ENCODE measurements at places on chromosomes 2 and 18.

- peak; percentile 25 for DNase-seq
These were observed 232.5 kb downstream of the PTGR3 start for GRCh38 chr18:74976331-74976909.

DNA sequence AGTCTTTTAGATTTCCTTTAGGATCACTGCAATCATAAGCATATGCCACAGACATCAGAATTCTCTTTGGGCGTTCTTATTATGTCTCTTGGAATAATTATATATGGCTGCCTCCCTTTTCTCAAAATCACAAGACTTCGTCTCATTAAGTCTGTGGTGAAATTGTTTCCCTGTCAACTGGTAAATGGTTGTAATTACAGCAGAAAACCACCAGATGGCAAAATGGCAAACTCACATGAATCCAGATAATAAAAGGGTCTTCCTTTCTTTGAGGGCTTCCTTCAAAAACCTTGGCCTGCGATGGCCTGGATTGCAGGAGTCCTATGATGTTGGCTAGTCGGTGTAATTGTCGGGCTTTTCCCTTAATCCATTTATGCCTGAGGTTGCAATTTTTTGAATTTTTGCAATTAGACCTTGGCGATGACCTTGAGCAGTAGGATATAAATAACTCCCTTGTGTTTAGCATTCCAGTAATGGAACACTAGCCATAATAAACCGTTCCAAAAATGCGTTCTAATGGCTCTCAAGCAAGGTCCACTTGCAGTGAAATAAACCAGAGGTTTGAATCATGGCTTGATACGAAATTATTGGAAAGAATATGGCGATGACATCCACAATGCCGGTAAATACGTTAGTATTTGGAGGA, 656.4 kb downstream of the MBD2 start:
- peak; percentile 28 for DNase-seq

- DNase-seq = no peak
These were observed 18.5 kb upstream of the KYNU start for GRCh38 chr2:142858961-142859360.

GRCh38 chr2:96762529-96763311, 2.0 kb downstream of the CNNM4 start:
- DNase-seq = no peak

DNA sequence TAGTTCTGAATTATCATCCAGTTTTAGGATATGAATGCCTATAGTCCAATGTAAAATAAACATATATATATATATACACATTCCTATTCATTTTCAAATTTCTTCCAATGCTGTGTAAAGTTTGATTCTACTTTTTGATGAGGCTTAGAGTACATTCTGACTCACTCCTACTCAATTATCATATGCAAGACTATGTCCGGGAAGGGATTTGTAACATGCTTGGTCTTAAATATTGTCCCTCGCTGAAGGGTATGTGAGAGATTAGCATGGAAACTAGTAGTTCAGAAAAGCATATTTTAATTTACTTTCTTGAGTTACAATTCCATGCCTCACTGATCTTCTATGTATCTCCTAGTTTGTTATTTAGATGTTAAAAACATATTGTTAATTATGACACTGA, 377.7 kb upstream of the MAP2 start:
- no peak for DNase-seq

- no peak for DNase-seq
These were observed 781.9 kb upstream of the ID2 start for GRCh38 chr2:7899923-7900322.

DNA sequence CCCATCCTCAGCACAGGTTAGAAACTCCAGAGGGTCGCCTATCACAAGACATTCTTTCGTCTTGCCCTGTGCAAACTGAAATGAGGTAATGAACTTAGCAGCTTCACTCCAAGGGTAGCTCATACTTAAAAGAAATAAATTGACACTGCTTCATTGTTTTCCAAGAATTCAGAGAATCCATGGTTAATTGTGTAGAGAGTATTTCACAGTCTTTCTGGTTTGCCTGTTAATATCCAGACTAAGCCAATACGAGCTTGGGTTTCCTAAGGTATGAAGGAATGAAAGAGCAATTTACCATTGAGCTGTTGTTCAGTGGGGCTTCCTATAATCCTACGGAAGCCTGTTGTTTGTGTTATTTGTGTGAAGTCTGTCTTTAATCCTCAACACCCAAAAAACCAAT, 58.7 kb downstream of the FAM124B start:
- DNase-seq = no peak

DNA sequence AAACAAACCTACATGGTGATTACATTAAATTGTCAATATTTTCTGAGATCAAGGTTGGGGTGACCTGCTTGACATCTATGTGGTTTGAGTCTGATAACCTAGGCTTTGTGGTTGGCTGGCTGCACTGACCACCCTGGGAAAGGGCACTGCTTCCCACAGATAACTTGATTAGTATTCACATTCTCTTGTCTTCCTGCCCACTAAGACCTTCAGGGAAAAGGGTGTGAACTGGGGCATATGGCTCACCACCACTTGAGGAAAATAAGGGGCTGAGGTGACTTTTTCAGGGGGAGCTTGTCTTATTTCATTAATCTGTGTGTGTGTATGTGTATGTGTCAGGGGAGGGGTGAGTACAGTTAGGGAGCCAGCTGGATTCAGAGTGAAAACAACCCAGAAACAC, 1.5 kb downstream of the SMYD1 start:
- DNase-seq = no peak

DNA sequence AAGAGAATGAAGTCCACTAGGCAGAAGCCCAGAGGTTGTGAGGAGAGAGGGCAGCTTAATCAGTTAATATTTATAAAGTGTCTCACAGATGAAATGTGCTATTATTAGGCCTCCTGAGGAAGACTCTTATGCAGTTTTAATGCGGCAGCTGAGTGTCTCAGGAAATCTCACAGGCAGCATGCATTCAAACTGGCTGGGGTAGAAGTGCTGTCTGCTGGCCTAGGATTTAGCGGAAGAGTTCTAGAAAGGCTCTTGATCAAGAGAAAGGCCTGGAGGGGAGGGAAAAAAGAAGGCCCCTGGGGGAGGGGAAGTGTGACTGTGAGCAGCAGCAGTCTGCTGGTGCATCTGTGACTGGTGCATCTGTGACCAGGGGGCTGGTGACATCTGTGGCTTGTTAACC, 133.0 kb downstream of the FSHR start:
- no peak for DNase-seq

- DNase-seq = no peak
These were observed 28.8 kb upstream of the TBC1D8 start for GRCh38 chr2:101179982-101180381.

- no peak for DNase-seq
These were observed 11.3 kb upstream of the ERBB4 start for GRCh38 chr2:212549941-212550340.

DNA sequence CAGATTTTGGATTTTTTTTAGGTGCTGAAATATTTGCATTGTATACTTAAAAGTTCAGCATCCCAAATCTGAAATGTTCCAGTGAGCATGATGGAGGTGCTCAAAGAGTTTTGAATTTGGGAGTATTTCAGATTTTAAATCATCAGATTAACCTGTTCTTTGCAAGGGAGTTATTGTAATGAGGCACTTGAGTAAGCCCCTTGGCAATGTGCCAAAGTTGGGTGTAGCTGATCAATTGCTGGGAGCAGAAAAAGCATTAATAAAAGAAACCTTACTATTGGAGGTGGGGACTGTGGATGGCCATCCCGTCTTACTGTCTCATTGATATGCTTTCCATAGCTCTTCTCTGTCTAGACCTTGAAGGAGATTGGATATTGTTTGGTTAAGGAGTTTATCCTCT, 28.3 kb downstream of the MALT1 start:
- DNase-seq = no peak

GRCh38 chr2:63849381-63850203, 7.9 kb downstream of the UGP2 start:
- peak; percentile 20 for DNase-seq

DNA sequence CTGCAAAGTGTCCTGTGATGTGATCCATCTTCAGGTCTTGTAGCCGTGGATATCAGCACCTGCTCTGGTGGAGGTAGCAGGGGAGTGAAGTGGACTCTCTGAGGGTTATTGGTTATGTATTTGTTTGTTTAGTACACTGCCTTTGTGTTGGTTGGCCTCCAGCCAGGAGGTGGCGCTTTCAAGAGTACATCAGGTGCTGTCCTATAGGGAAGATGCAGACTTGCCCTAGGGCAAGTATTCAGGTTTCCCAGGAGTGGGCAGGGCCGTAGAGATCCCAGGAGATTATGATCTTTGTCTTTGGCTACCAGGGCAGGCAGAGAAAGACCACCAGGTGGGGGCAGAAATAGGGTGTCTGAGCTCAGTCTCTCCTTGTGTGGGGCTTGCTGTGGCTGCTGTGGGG, 411.8 kb downstream of the SOX11 start:
- no peak for DNase-seq

DNA sequence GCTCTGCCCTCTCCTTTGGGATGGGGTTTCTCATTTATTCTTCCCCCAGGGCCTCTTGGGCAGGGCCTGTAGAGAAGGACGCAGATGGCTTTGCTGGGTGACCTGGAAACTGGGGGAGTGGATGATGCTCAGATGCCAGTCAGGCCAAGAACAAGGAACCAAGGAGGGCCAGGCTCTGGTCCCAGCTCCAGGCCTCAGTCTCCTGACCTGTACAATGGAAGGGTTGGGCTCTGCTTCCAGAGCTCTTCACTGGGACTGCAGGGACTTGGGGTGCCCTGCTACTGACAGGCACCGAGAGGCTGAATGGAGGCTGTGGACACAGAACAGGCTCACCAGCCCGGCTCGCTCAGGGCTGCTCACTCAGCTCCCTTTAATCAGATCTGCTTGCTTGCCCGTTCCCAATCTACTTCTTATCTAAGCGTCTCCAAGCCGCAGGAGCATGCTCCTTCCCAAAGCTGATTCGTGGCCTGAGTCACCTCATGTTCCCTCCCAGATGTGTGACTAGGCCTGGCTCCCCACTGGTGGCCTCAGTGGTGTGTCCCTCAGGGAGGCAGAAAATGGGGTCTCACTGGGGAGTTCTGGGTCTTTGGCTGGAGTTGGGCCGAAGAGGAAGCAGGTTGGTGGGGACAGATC, 82.6 kb upstream of the ODC1 start:
- DNase-seq = no peak

DNA sequence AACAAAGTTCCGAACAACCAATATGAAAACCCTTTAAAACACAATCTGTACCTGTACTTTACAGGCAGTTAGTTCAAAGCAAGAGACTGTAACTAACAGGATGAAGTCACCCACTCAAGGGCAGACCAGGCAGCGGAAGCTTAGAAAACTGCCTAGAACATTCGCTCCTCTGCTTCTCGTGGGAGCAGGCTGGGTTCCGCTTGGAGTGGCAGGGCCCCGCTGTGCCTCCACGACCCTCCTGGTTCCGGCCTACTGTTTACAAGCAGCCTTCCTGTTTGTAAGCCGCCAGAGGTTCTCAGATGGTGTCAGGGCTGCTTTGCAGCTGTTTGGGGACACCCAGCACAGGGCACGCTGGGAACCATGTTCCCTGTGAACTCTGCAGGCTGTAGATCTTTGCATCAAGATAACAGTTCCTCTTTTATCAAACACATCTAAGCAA, 31.3 kb downstream of the CIB4 start:
- DNase-seq = no peak

DNA sequence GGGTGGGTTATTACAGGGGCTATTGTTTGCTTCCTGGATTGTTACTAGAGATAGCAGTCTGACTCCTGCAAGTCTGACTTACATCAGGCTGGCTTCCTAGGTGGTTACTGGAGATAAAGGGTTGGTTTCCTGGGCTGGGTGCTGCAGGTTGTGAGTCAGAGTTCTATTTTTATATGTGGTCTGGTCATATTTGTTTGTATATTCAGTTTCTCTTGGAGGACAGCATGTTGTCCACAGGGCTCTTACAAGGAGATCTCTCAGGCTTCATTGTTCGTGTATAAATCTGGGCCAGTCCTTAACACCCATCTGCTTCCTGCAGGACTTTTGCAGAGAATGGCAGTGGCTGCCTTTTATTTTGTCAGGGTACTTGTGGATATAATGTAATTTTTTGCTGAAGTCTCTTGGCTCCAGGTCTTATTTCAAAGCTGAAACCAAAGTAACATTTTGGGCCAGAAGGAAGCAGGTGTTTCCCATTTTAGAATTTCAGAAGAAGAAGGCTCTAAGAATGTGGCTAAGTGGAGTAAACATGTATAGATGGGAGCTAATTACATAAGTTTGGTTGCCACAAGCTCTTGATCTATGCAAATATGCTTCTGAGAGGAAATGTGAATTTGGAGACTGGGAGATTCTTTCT, 65.9 kb upstream of the SLC16A14 start:
- DNase-seq = no peak

- no peak for DNase-seq
These were observed 38.0 kb downstream of the DNMT3A start for GRCh38 chr2:25303633-25304236.

GRCh38 chr2:102331311-102331980, 20.1 kb downstream of the IL1RL1 start:
- DNase-seq = no peak

DNA sequence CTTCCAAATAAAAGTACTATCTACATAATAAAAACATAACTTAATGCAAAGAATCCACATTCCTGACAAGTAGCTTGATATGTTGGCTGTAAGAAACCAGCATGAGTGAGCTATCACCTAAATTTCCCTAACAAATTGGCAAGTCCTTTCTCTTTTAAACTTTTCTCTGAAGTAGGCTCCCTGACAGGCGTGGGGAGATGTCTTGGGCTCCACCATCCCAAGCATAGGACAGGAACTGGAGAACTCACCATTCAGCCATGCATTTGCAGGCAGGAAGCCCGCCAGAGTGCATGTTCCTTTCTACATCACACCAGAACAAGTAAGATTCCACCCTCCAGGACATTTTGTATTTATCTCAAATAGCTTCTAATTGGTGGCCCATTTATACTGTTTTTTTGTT, 921.9 kb upstream of the CELF4 start:
- no peak for DNase-seq

- no peak for DNase-seq
These were observed 768.8 kb downstream of the RNF144A start for GRCh38 chr2:7686016-7686385.
